ENCODE measurements at places on chromosomes 11 and 22. TPM values are rescaled to one million over a fixed set of nuclear protein-coding genes. Genes with fewer than 3 reads are reported as not detected.

The NAP1L4 gene
- total RNA-seq: 113 TPM

- no peak for ATAC-seq
Measured at GRCh38 chr11:28176351-28176750, 68.2 kb downstream of the METTL15 start.

DNA sequence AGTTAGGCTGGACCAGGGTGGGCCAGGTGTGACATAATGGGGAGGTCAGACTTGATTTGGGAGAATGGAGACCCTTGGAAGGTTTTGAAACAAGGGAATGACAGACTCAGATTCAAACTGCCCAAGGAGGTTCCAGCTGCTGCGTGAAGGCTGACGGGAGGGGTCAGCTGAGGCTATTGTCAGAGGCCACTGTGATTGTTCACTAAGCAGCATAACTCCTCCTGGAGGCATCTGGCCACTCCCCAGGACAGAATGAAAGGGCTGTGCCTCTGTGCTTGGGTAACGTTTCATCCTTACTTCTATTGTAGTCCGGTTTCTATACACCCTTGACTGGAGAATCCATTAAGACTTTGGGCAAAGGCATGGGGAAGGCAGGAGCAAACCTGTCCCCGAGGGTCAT is 126.6 kb downstream of the DSCAML1 start:
- no peak for ATAC-seq

GRCh38 chr22:47019012-47019790 is 256.8 kb downstream of the TBC1D22A start:
- ATAC-seq: no peak

- no peak for ATAC-seq
Measured at GRCh38 chr11:75558939-75559843, 2.9 kb upstream of the SERPINH1 start.

- ATAC-seq: no peak
Measured at GRCh38 chr11:17636721-17637120, 82.7 kb upstream of the MYOD1 start.

GRCh38 chr11:69444381-69445130 is 36.9 kb upstream of the LINC01488 start:
- ATAC-seq: peak; percentile 45

Data from esophagus mucosa (tissue), 1 donor.